CD8-positive, alpha-beta memory T cell (primary cell): ENCODE measurements at places on chromosomes 13 and 19. TPM values are rescaled to one million over a fixed set of nuclear protein-coding genes. Genes with fewer than 3 reads are reported as not detected.

CCL25 gene
- total RNA-seq, result not detected

TSHZ3 gene
- total RNA-seq, result 0.38 TPM

PSG2 gene
- total RNA-seq, result not detected

SBK3 gene
- not detected for total RNA-seq

SRRM5 gene
- total RNA-seq, result 0.24 TPM

NUP62 gene
- 223 TPM for total RNA-seq

DNA sequence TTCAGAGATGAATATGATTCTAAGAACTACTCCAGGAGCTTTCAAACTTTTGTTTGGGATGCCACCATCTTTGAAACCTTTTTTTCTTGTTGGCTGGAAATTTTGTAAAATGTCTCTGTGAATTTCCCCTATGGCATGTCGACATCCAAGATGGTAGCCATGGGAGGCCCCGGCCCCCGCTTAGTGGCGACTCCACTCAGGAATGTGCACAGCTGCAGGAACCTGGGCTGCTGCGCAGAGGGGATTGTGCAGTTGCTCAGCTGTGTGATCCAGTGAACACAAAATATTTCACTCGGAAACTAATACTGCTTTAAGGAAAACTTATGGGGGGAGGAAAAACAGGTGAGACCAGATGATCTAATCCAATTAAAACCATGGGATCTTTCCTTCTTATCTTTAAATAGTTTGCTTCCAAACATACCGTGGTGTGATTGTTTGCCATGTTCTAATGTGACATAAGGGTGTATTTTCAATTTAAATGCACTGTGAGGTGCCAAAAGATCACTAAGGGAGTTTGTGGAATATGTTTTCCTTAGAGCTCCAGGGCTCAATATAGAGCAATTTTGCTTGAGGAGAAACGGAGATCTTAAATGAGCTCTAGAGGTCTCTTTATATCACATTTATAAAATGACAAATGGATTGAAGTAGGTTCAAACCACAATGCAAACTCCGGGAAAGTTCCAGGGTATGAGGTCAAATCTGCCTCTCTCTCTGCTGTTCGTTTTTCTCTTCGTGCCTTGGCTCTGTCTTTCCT, 497.7 kb downstream of the FGF9 start:
- H3K27ac ChIP-seq, result no peak overlapping the region

DNA sequence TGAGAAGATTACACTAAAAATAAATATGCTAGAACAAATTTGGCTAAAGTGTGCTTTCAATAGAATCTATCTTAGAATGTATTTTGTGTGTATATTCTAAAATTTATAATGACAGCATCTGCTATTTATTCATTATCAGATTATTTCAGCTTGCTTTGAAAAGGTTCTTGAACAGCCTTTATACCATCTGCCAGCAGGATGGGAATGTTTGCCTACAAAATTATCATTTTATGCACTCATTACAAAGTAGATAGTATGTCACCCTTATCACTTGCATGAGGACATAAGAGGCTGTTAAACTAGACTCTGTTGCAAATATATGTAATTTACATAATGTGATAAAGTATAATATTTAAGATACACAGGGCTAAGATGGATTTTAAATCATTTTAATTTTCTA, 1286.9 kb upstream of the PCDH20 start:
- no peak overlapping the region for H3K4me3 ChIP-seq
- no peaks in the 10 kb centered on the region for H3K4me1 ChIP-seq
- H3K27ac ChIP-seq, result no peak overlapping the region
- H3K36me3 ChIP-seq, result no peaks in the 10 kb centered on the region
- DNase-seq, result no peak
- H3K27me3 ChIP-seq, result no peaks in the 10 kb centered on the region

GRCh38 chr19:4430760-4431159, 26.8 kb downstream of the UBXN6 start:
- no peak overlapping the region for H3K27ac ChIP-seq
- H3K27me3 ChIP-seq, result no peaks in the 10 kb centered on the region
- DNase-seq, result no peak
